Left renal cortex interstitium (tissue), 4 donors: ENCODE measurements at places on chromosomes 16 and 17.
A peak's percentile ranks its signal among the peaks of the same experiment; 100 is the strongest.

DNA sequence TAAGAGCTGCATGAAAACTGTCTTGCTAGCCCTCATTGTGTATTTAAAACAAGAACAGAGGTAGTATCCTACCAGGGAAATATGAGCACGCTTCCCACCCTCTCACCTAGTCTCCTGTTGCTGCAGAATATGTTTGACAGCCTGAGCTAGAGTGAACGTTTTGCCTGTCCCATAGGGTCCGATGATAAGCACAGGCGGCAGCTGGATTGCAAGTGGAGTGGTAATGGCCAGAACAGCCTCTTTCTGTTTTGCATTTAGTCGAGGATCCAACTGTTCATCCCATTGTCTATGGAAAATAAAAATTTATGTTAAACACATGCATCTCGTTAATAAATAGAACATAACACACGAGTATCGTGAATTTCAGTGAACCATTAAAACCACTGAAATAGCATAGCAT, 84.2 kb downstream of the HELZ start:
- no peak for DNase-seq

DNA sequence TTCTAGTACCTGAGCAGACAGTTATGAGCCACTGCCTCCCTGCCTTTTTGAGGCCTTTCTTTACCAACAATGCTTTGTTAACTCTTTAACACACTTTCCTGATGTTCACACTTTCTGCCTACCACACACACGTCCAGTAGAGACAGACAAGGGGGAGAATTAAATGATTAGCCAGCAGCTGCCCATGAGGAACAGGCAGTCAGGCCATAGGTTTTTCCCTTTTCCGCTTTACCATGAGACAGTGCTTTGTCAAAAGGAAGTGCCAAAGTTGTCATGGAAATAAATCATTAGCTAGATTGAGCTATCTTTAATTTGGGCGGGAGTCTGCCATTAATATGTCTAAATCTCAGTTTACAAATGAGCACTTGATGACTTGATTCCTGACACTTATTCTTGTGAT, 102.1 kb downstream of the PITPNC1 start:
- DNase-seq = no peak

- no peak for DNase-seq
Measured at GRCh38 chr16:72877374-72878028, 170.4 kb downstream of the ZFHX3 start.

DNA sequence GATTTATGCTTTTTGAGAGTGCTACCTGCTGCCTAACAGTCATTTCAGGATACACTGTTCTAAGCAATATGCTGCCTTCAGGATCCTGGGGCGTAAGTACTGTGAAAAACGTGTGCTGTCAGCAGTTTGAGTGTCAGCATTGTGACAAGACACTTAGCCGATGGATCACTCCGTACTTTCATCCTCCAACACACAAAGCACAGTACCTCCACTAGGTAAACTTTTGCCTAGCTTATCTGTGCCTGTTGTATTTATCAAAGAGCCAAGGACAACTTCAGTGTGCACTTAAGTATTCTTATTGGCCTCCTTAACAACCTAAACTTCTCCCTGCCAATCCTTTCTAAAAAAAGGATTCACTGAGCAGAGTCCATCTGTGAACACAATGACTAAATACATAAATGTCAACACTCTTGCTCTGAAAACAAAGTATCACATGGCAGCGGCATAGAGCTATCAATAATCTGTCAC, 33.8 kb upstream of the PHLPP2 start:
- DNase-seq = no peak

GRCh38 chr17:27994586-27994985, 47.9 kb upstream of the NLK start:
- no peak for DNase-seq

GRCh38 chr16:22360963-22361659, 13.3 kb downstream of the CDR2 start:
- no peak for DNase-seq

GRCh38 chr16:31464348-31464769, 5.1 kb downstream of the ARMC5 start:
- no peak for DNase-seq

GRCh38 chr16:78310990-78311561, 211.6 kb downstream of the WWOX start:
- DNase-seq = no peak

- no peak for DNase-seq
Measured at GRCh38 chr16:88084881-88085280, 133.6 kb downstream of the BANP start.

DNA sequence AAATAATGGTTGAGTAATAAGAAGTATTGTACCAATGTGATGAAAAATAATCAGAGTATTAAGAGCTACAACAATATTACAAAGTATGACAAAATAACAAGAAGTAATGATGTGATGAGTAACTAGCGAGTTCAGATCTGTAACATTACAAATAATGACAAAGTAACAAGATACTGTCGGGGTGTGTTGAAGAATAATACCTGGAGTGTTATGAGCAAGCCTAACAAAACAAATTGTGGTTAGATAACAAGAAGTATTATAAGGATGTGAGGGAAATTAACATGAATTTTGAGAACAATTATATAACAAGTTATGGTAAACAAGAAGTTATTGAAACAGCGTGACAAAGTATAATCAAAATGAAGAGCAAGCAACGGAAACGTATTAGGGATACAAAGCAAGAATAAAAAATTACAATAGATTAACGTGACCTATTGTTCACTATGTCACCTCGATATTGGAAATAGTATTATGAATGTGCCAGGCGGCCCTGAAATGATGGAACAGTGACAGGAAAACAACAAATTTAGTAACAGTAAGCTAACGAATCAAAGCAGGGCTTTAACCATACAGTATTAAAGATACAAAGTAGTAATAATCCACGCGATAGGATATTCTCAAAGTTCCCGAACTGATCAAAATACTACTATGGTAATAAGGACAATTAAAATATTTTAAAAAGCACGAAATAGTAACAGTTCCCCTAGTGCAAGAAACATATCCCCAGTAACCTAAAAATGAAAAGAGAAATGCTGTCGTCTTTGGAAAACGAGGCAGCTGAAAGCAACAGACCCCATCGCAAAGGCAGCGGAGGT, 1.6 kb downstream of the TBX4 start:
- DNase-seq = no peak

DNA sequence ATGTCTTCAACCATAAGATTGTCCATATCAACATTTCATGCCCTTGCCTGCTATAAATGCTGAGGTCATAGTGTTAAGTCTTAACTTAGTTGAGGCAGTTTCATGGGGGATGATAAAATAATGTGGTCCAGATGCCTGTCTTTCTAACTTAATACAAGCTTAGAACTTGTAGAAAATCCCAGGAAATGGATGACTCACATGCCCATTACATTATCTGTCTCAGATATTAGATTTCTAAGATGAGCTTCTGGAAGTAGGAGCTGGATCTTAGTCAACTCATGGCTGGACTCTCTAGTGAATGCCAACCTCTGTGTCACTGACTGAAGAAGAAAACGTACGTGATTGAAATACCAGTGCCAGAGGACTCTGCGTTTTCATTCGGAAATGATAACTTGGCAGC, 797.5 kb upstream of the EEF2KMT start:
- DNase-seq = no peak

GRCh38 chr17:68125111-68125870, 89.8 kb downstream of the KPNA2 start:
- DNase-seq = no peak

DNA sequence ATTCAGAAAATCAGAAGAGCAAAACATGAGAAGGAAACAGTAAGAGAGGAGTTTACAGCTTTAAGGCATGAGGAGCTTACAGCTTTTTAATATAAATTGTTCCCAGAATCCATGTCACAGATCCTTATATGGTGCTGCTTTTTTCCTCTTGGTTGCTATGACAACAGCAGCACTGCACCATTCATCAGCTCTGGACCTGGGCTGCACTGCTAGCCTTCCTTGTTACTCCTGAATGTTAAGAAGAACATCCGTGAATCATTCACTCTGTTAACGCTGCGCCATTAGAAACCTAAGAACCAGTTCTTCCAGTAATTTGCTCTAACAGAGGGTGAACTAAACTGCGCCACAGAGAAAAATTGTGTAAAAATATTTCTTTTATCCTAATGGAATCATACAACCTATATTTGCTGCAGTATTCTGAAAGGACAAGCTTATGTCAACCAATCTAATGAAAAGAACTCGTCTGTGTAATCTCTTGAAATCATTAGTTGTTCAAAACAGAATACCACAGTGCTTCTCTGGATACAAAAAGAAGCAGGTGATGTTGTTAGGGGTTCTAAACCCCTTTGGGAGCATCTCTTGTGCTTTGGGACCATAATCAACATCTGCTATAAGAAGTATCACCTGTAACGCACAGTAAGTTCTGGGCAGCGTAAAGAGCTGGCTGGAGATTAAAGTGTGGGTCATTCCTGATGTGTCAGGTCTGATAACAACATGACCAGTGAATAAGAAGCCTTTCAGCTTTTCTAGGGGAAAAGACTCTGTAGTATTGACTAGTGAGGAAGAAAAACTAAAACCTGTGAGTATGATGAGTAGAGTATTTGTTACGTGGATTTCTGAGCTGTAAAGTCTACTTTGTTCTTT, 151.2 kb downstream of the TANC2 start:
- peak; percentile 34 for DNase-seq

GRCh38 chr16:67805718-67806427, 487 bp downstream of the RANBP10 start:
- peak; percentile 5 for DNase-seq

DNA sequence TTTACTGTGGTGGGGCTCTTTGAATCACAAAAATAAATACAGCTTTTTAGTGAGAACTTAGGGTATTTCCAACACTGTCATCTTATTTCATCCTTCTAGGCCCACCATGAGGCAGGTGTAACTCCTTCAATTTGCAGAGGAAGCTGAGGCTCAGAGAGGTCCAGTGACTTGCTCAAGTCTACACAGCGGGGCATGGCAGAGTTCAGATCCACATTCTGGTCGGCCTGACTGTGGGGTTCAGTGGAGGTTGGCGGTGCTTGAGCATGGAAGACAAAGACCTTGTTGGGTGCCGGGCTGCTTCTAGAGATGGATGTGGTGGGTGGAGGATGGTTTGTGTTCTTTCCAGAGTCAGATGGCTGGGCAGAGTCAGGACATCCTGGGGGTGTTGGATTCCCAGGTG, 39.8 kb downstream of the PLCG2 start:
- DNase-seq = no peak

GRCh38 chr17:29716566-29716965, 93.9 kb upstream of the CORO6 start:
- DNase-seq = no peak

DNA sequence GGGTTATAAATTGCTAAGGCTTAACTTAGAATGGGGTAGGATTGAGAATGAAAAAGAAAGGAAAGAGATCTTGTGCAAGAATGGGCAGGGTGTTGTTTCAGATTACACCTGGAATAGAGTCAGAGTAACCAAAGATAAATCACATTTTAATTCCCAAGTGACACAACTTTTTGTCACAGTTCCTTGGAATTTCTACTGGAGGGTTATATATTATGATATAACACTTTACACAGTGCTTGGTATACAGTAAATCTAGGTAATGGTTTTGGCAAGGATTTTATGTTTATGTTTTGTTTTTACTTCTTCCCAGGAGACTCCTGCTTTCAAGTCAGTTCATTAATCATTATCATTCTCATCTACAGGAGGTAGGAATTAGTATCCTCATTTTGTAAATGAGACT, 115.7 kb upstream of the KCNJ16 start:
- DNase-seq = no peak

DNA sequence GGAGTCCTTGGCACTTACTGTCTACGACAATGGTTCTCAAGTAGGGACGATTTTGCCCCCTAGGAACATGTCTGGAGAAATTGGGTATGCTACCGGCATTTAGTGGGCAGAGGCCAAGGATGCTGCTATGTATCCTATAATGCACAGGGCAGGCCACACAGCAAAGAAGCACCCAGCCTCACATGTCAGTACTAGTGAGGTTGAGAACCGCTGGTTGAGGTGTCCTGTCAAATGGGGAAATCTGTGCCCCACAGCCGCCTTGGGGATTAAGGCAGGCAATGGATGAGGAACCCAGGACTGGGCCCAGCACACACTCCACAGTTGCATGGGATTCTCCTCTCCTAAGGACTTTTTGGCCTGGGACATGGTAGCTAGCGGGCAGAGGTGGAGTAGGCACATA, 86.7 kb upstream of the TOB1 start:
- DNase-seq = no peak

DNA sequence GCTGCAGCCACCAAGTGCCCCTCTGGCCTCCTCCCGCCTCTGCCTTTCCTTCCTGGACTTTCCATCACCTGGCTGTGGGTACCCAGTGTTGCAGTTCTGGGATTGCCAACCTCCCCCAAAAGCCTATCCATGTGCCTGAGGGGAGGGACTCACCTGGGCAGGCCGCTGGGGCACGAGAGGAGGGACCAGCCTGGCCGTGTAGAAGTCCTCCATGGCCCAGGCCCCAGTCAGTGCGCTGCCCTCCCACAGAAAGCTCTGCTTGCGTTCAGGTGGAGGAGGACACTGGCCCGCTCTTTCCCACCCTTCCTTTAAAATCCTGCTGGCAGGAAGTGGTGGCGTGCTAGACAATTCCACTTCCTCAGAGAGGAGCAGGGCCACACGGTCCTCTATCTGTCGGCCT, 14.2 kb downstream of the SLX4 start:
- no peak for DNase-seq

GRCh38 chr17:37833237-37833859, 88.5 kb upstream of the HNF1B start:
- DNase-seq = no peak

- no peak for DNase-seq
Measured at GRCh38 chr17:29210879-29211278, 30.7 kb upstream of the MYO18A start.

GRCh38 chr16:1777375-1778199, 4.7 kb upstream of the MRPS34 start:
- DNase-seq = no peak

DNA sequence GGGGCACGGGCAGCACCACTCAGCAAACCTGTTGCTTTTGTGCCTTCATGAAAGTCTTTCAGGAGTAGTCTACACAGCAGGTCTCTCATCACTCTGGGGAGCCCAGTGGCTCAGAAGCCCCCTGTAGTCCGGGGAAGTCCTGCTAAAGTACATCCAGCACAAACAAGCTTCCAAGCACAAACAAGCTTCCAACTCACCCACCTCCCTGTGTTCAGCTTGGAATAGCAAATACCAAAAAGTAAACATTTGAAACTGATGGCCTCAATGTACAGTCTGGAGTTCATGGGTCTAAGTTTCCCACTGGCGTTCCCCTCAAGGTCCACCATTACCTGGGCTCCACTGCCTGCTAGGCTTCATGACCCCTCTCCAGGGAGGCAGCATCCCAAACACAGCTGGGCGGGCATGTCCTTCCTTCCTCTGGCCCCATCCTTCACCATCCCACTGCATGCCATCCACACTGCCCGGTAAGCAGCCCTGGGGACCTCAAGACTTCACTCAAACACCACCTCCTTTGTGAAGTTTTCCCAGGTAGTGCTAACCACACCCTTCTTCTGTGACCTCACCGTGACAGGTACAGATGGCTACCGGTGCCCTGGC, 62.8 kb upstream of the SIAH1 start:
- no peak for DNase-seq

DNA sequence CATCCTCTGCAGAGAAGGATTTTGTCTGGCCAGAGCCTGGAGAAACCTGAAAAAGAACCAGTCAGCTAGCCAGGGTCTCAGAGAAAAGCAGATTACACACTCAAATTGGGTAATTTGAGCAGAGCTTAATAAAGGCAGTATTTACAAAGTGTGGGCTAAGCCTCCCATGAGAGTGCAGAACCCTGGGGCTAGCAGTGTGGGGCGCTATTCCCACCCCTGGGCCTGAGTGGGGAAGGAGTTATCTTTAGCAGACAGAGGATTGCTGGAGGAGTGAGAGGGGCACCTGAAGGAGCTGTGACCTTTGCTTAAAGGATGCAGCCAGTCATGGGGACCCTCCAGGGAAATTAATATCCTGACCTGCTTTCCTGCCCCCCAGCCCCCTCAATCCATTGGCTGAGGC, 46.2 kb downstream of the SNX20 start:
- no peak for DNase-seq
